RWPE2 (cell line): ENCODE measurements at places on chromosomes 3 and 15.

- no peaks in the 10 kb centered on the region for H3K27me3 ChIP-seq
- H3K4me1 ChIP-seq, result no peaks in the 10 kb centered on the region
- H3K4me3 ChIP-seq, result no peak overlapping the region
- no peak overlapping the region for H3K27ac ChIP-seq
- H3K36me3 ChIP-seq, result no peaks in the 10 kb centered on the region
These were observed 174.7 kb upstream of the SLC24A5 start for GRCh38 chr15:47945872-47946650.

- no peaks in the 10 kb centered on the region for H3K27me3 ChIP-seq
These were observed 56.2 kb downstream of the IL5RA start for GRCh38 chr3:3053974-3054373.

DNA sequence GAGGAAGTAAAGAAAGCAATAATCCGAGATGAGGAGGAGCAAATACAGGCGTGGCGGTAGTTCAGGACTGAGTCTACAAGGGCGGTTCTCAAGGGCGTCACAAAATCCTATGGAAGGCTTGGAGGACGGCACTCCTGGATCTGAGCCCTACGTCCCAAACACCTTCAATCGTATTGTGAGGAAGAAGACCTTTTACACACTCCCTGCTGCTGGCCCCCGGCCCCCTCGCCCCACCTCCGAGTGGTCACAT lies 747 bp downstream of the PLD1 start:
- peak overlapping the region; percentile 35 for H3K4me3 ChIP-seq
- DNase-seq, result no peak
- no peaks in the 10 kb centered on the region for H3K27me3 ChIP-seq
- peak overlapping the region; percentile 89 for H3K27ac ChIP-seq
- H3K4me1 ChIP-seq, result peaks cover 44% of the 10 kb centered on the region

- no peak overlapping the region for H3K27ac ChIP-seq
- no peak overlapping the region for H3K4me3 ChIP-seq
- H3K4me1 ChIP-seq, result peaks cover 8% of the 10 kb centered on the region
- DNase-seq, result no peak
These were observed 21.2 kb upstream of the LMOD3 start for GRCh38 chr3:69143612-69144011.

DNA sequence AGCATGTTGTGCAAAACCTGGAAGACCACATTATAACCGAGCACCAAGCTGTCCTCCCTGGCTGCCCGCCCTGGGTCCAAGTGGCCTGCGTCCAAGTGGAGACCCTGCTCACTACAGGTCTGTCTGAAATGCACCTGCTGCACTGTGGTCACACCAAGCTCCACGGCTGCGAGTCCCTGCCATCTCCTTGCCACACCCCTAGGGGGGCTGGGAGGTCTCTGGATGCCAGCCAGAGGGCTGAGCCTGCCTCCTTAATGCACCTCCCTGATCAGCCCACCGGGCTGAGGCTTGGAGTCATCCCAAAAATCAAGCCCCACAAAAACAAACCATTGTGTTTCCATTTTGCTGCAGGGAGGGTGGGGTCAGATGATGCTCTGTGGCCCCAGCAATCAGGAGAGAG lies 187.1 kb downstream of the MEGF11 start:
- H3K27ac ChIP-seq, result no peak overlapping the region
- no peaks in the 10 kb centered on the region for H3K27me3 ChIP-seq
- H3K4me1 ChIP-seq, result no peaks in the 10 kb centered on the region
- H3K36me3 ChIP-seq, result no peaks in the 10 kb centered on the region
- DNase-seq, result peak; percentile 69

DNA sequence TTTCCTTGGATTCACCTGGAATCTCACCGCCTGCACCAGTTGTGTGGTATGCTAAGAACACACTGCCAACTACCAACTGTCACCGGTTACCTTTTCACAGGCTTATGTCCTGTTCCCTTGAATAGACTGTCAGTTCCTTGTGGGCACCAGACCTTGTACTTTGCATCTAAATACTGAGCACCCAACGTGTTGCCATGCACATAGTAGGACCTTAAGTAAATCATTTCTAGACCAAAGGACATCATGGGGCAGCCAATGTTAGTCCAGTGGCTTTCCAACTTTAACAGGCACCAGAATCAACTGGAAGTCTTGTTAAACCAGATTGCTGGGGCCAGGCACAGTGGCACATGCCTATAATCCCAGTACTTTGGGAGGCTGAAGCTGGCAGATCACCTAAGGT lies 1.2 kb upstream of the RPAP1 start:
- no peaks in the 10 kb centered on the region for H3K27me3 ChIP-seq
- no peak for DNase-seq
- no peak overlapping the region for H3K27ac ChIP-seq
- H3K4me3 ChIP-seq, result no peak overlapping the region

DNA sequence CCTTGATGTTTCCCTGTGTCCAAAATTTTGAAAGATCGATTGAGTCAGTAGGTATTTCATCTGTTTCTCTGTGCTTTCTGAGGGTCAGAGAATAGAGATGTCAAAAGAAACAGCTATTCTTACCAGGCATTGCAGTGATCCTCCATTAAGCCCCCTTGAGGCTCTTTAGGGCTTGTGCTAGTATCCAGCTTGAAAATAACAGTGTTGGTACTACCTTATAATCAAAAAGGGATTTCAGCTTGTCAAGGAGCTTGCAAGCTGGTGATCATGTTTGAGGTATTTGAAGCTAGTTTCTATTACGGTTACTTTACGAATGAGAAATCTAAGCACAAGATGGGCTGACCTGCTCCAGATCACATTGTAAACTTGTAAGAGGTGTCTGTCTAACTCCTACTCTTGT lies 103.4 kb downstream of the EDEM1 start:
- H3K4me3 ChIP-seq, result no peak overlapping the region
- H3K4me1 ChIP-seq, result peaks cover 20% of the 10 kb centered on the region
- no peaks in the 10 kb centered on the region for H3K36me3 ChIP-seq
- no peak for DNase-seq

- no peaks in the 10 kb centered on the region for H3K27me3 ChIP-seq
- no peak for DNase-seq
- no peaks in the 10 kb centered on the region for H3K36me3 ChIP-seq
- no peak overlapping the region for H3K4me3 ChIP-seq
These were observed 85.7 kb upstream of the SOX2 start for GRCh38 chr3:181626036-181626435.

- H3K36me3 ChIP-seq, result no peaks in the 10 kb centered on the region
- no peak overlapping the region for H3K4me3 ChIP-seq
- no peaks in the 10 kb centered on the region for H3K4me1 ChIP-seq
- no peak overlapping the region for H3K27ac ChIP-seq
- H3K27me3 ChIP-seq, result no peaks in the 10 kb centered on the region
- no peak for DNase-seq
These were observed 231.3 kb upstream of the KCNMB2 start for GRCh38 chr3:178304758-178305467.
